ENCODE measurements at places on chromosomes 5 and 9.

DNA sequence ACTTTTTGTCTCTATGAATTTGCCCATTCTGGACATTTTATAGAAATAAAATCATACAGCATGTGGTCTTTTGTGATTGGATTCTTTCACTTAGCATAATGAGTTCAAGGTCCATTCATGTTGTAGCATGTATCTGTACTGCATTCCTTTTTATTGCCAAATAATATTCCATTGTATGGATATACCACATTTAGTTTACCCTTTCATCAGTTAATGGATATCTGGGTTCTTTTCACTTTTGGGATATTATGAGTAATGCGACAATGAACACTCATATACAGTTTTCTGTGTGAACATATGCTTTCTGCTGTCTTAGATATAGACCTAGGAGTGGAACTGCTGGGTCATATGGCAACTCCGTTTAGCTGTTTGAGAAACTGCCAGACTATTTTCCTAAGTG lies 41.3 kb upstream of the MAST4 start:
- DNase-seq, result no peak

DNA sequence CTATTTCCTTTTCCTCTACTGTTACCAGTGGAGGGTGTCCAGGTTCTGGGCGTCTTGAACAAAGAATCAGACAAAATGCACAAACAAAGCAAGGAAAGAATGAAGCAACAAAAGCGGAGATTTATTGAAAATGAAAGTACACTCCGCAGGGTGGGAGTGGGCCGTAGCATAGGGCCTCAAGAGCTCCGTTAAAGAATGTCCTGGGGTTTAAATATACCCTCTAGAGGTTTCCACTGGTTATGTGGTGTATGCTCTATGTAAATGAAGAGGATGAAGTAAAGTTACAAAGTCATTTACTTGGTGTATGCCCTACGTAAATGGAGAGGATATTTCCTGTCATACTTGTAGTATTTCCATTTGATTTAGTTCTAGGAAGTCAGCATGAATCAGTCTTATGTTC lies 113.5 kb upstream of the MRPS30 start:
- no peak for DNase-seq

DNA sequence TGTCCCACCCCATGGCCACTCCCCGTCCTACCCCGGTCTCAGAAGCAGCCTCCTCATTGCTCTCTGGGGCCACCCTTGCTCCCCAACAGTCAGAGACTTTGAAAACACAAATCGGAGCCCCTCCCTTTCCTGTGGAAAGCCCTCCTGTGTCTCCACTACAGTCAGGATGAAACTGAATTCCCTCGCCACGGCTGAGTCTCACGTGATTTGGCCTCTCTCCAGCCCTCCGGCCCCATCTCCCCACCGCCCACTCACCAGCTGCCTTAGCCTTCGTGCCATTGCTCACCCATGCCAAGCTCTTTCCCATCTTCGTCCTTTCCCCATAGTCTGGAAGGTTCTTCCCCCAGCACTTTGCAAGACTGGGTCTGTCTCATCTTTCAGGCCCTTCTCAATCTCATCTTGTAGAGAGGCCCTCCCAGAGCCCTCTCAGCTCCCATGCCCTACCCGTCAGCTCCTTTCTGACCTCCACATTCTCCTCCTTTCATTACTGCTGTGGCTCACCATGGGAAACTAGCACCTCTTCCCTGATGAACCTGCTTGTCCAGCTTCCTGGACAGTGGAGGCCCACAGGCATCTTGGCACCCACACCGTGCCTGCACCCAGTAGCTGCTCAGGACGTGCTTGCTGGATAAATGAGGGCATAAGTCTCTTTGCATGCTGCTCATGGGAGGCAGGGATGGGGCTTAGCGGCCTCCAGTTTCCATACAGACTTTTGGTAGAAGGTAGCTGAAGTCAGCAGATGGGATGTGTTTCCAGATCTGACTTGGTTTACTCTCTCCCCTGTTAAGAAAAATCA lies 126.4 kb upstream of the COL5A1 start:
- no peak for DNase-seq

DNA sequence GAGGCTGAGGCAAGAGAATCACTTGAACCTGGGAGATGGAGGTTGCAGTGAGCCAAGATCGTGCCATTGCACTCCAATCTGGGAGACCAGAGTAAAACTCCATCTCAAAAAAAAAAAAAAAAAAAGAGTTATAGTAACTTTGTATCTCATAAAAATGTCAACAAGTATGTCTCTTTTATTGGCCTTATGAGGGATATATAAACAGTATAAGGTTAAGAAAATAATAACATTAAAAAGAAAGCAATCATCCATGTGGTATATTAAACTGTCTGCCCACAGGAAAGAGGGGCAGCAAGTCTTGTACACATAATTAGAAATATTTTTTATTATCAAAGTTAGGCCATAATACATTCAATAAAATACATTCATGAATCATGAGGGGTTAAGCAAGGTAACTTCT lies 259.4 kb upstream of the KLF9 start:
- DNase-seq, result no peak

GRCh38 chr9:35695943-35696401 lies 6.2 kb upstream of the TPM2 start:
- no peak for DNase-seq
